Iris pigment epithelial cell (primary cell): ENCODE measurements at places on chromosomes 5 and 9.

DNA sequence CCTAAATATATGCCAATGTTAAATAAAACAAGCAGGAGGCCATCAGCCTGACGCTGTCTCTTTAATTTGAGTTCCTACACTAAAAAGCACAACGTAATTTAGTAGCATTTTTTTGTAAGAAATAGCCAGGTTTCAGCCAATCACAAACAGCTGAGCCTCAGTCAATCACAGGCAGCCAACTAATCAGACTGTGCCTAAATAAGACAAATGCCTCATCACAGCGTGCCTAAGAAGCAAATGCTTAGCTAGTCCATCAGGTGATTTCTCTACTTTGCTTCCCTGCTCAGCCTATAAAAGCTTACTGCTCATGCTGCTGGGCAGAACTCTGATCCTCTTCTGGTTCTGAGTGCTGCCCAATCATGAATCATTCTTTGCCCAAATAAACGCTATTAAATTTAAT, 38.3 kb upstream of the RORB start:
- DNase-seq, result peak; percentile 2

DNA sequence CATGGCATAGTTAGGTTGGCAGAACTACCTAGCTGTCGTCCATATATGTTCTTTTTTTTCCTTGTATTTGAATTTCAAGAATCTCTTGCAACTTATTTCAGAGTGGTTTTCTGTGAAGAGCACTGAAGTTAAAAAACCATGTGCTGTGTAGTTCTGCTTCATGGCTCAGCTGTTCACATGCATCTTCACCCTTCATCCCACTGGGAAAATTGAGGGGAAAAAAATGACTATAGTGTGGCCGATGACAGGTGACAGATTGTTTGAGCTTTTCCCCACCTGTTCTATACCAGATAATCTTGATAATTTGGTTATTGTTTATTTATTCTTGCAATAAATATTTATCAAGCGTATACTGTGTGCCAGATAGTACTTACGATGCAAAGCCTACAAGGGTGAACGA, 77.8 kb downstream of the AOPEP start:
- DNase-seq, result no peak

DNA sequence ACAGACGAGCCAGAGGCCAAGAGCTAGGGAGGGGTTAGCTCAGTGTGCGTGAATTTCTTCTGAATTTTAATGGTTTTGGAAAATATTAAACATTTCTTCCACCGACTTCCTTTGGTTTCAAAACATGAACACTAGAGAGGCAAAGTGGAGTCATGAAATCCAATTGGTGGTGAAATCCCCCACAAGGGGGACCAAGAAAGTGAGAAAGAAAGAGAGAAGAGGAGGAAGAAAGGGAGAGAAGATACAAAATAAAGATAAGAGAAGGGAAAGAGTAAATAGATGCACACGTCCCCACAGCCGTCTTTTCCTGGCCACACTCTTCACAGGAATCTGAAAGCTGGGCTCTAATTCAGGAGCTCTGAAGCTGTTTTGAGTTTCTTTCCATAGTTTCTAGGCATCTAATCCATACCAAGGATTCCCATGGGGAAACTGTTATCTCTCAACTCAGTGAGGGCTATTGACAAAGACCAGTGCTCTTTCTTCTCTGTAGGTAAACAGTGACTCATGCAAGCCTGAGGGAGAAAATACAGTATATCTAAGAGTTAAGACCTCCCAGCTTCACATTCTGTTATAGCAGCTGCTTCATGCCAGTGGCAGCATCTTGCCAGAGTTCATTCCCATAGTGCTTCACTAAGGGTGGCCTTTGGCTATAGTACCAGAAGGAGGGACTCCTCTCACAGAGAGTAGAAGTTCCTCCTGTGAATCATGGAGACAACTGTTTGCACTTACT, 115.8 kb upstream of the LIFR start:
- DNase-seq, result peak; percentile 84

DNA sequence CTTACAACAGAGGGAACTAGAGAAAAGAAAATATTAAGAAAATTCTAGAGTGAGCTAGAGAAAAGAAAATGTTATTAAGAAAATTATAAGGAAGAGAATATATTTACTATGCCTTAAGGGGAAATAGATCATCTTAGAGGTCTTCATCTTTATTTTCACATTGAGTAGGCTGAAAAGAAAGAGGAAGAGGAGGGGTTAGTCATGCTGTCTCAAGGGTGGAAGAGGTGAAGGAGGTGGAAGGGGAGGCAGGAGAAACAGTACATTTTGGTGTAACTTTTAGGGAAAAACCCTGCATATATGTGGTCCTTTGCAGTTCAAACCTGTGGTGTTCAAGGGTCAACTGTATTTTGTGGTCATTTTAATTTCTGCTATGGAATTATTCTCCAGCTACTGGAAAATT, 46.6 kb downstream of the PPIP5K2 start:
- no peak for DNase-seq

DNA sequence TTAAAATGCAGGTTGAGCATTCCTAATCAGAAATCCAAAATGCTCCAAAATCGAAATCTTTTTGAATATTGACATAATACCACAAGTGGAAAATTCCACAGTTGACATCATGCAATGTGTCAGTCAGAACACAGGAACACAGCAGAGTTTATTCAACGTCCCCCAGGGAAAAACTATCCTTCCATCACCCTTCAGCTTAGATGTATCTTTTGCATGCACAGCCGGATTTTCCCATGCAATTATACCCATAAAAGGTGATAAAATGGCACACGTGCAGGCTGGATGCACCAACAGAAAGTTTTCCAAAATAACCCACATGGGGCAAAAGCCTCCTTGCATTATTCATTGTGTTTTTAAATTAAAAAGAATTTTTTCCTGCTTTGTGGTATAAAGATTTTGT, 71.2 kb downstream of the RAB24 start:
- no peak for DNase-seq

- DNase-seq, result no peak
Measured at GRCh38 chr5:157326440-157327005, 60.6 kb downstream of the CYFIP2 start.

DNA sequence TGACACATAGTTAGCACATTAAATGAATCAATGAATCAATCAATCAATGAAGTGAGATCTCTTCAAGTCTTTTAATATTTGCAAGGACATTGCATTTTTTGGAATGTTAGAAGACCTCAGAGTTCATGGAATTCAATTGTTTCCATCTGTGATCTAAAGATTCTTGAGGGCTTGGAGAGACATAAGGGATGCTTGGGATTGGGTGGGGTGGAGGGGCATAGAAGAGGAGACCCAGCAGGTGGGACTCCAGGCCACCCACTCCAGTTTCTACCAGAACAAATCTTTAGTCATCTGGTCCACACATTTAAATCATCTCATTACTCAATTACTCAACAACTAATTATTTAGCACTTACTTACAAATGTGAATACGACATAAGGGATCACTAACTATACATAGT, 251.0 kb upstream of the TRIM32 start:
- no peak for DNase-seq

DNA sequence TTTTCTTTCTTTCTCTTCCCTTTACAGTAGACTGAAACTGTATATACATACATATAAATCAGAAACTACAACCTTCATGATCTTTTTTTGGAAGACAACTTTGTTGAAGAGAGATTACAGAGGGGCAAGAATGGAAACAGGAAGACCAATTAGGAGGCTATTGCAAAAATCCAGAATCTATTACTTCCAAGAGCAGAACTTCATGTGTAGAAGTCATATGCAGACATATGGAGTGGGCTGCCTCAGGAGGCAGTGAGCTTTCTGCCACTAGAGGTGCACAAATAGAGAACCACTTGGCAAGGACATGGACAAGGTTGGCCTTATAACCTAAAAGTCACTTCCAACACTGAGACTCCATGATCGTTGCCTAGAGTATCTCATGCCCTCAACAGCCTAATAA, 157.8 kb upstream of the NR4A3 start:
- DNase-seq, result no peak

DNA sequence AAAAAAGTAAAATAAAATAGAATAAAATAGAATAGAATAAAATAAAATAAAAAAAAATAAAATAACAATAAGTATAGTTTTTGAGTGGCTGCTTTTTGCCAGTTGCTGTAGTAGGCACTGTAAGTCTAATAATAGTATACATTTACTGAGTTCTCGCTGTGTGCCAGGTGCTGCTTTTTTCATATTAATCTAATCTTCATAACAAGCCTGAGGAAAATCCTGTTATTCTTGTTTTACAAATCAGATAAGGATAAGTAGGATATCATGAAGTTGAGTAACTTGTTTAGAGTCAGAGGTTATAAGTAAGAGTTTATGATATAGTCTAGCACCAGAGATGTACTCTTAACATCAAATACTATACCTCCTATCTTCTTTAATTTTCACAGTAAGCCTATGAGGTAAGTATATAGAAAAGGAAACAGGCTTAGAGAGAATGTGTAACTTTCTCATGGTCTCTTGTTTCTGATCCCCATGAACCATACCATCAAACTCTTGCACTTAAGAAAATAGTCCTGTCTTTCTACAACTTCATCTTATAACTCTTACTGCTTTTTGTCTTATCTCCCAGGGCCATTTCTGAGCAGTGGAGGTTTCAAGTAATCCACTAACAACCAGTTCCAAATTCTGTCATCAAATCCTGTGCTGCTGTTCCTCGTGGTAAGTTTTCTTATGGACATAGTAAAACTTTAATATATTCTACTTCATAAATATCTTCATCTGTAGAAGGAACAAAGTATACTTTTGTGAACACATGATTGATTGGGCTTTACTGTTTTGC, 18.7 kb downstream of the RMI1 start:
- DNase-seq, result no peak

DNA sequence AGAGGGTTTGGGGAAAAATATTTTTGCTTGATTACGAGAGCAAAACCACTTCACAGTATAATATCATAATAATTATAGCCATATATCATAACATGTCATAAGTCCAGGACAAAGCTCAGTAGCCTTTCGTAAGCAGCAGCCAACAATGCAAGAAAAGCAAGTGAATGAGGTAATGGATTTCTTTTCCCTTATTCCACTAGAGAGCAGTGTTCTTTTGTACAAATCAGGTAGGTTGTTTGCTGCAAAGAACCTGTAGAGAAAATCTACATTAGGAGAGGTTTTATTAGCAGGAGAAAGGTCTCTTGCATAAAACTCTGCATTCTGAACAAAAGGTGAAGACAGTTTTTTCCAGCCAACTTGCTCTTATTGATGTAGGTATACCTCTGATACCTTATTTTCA, 1033.4 kb downstream of the TLE4 start:
- peak; percentile 66 for DNase-seq
